ENCODE measurements at places on chromosomes 3 and 15.

DNA sequence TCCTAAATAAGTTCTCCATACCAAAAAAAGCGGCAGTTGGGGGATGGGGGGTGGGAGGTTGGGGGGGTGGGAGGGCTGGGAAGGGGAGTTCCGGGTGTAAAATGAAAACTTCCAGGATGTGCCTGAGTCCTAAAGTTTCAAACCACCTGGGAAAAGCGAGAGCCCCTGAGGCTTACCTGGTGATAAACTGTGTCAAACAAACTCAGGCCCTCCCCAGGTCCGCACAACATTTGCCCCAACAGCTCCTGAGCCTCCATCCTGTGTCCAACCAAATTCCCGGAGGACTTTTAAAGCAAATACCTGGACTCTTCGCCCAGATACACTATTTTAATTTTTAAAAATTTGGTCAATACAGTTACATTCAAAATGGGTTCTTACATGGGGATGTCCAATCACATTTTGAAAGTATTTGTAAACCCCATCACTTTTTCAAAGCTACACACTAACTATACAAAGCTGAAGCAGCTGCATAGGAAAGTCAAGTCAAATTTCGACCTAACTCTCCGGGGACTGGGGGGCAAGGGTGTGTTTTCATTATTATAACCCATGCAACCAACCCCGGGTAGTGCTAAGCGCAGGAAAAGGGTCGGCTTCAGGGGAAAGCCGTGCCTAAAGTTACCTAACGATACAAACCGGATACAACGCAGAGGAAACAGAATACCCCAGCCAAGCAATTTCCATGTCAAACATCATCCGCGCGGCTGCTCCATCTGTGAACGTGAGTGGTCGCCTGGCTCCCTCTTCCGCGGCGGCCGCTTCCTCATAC, 685 bp upstream of the FOXB1 start:
- no peak for DNase-seq

- no peak for DNase-seq
Measured at GRCh38 chr3:108153451-108153981, 62.7 kb upstream of the CD47 start.

DNA sequence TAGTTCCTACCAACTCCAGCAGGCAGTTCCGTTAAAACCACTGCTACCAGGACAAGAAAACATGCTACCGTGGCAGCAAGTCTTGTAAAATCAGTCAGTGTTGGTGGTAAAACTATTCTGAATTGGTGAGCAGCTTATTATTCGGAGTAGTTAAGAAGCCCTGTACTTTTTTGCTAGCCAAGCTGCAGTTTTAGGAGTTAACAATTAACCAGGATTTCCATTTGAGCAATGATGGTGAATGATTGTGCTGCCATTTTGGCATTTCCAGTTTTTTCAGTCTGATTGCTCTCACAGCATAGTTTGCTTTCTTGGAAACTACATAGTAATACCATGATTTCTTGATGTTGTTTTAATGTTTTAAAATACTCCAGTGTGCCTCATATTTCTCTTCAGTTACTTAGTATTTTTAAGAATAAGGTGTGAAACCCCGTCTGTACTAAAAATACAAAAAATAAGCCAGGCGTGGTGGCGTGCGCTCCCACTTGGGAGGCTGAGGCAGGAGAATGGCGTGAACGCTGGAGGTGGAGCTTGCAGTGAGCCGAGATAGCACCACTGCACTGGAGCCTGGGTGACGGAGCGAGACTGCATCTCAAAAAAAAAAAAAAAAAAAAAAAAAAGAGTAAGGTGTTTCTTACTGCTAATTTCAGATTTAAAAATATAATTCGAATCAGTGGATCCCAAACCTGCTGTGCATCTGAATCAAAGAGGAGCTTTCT, 43.8 kb upstream of the SCAANT1 start:
- DNase-seq: no peak

- DNase-seq: no peak
Measured at GRCh38 chr15:101091080-101092017, 160.5 kb downstream of the CHSY1 start.

DNA sequence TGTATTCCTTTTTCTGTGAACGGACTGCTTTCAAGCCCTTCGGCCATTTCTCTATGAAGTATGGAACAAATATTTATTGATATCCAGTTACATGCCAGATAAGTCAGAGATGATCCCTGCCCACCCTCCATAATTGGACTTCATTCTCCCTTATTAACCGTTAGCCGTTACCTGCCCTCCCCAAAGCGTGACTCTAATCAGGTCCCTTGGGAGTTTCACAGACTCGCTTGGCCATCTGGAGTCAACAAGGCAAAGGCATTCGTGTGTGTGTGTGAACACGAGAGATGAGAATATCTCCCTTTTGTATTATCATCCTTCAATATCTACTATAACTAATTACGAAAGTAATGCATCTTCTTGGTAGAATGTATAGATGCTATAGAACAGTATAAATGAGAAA, 314.5 kb downstream of the TLE3 start:
- DNase-seq: no peak
